Subcutaneous adipose tissue (tissue), 4 donors: ENCODE measurements at places on chromosomes 5 and 9. TPM values are rescaled to one million over a fixed set of nuclear protein-coding genes. Genes with fewer than 3 reads are reported as not detected.

The LRRC19 gene
- total RNA-seq: not detected

The LCN1 gene
- total RNA-seq: not detected

The DBH gene
- not detected for total RNA-seq

The RNF183 gene
- not detected for total RNA-seq

The GCNT4 gene
- total RNA-seq: 1.1 TPM

The SLC25A2 gene
- total RNA-seq: 0.98 TPM

The GLRX gene
- total RNA-seq: 118 TPM

The ZNF618 gene
- total RNA-seq: 3.9 TPM

The SPINK4 gene
- not detected for total RNA-seq

The MTREX gene
- total RNA-seq: 130 TPM

The CD274 gene
- total RNA-seq: 3.9 TPM

The UIMC1 gene
- total RNA-seq: 32.1 TPM

The RARS1 gene
- 49.4 TPM for total RNA-seq

The CCDC152 gene
- 1.2 TPM for total RNA-seq

The C5orf58 gene
- total RNA-seq: not detected

The C9orf50 gene
- total RNA-seq: not detected

The IL3 gene
- total RNA-seq: not detected

The ZNF354C gene
- total RNA-seq: 7.5 TPM

The RLN2 gene
- total RNA-seq: not detected

The HAVCR2 gene
- 31.3 TPM for total RNA-seq

The CAMK4 gene
- 0.44 TPM for total RNA-seq

The SV2C gene
- total RNA-seq: not detected

The TERT gene
- total RNA-seq: not detected

The TMEM252 gene
- not detected for total RNA-seq

The PCDHB16 gene
- total RNA-seq: 2.4 TPM

The CARTPT gene
- total RNA-seq: not detected

The DIPK1B gene
- 4.1 TPM for total RNA-seq

The PDLIM7 gene
- 11.2 TPM for total RNA-seq

The GABRA6 gene
- total RNA-seq: not detected

The NEUROG1 gene
- not detected for total RNA-seq

The NR3C1 gene
- 92.9 TPM for total RNA-seq

The NRARP gene
- total RNA-seq: 2.4 TPM

The KIAA1191 gene
- 76.2 TPM for total RNA-seq

The CDX1 gene
- total RNA-seq: not detected

The ZNF366 gene
- 2.6 TPM for total RNA-seq

The F2RL2 gene
- total RNA-seq: not detected
